NCI-H2171 (cell line): ENCODE measurements at places on chromosomes 2 and 18.
A peak's percentile ranks its signal among the peaks of the same experiment; 100 is the strongest.

- DNase-seq: no peak
Observed at GRCh38 chr2:16470936-16471490, 194.6 kb downstream of the CYRIA start.

GRCh38 chr18:80041424-80041823 is 7.2 kb downstream of the RBFA start:
- DNase-seq: no peak

DNA sequence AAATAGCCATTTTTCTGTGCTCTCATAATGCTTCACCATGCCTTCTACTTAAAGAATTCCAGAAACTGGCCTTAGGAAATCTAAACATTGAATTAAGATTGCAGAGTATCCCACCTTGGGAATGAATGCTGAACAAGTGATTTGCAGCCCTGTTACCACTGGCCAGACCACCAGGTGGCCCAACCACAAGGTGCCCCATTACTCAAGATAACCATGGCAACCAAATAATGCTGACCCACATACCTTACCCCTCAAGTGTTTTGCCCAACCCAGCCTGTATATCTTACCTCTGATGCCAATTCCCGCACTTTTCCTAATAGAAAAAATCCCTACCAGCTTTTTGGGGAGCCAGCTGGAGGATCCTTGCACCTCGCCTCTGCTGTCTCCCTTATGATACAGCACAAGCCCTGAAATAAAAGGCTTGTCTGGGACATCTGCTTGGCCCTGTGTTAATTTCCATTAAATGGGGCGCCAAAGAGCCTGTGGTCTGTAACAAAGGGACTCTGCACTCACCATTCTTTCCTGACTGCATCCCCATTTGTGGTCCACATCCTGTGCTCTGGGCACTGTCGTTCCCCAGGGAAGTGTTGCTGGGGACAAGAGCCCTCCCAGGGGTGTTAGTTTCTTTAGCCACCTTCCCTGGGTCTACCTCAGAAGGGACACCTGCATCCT is 17.3 kb upstream of the KCNF1 start:
- DNase-seq: no peak

- no peak for DNase-seq
Observed at GRCh38 chr18:2856547-2857170, 9.9 kb downstream of the EMILIN2 start.

- DNase-seq: peak; percentile 22
Observed at GRCh38 chr2:42967959-42968674, 175.7 kb upstream of the HAAO start.

- DNase-seq: peak; percentile 80
Observed at GRCh38 chr2:222753251-222753824, 81.9 kb downstream of the MOGAT1 start.

DNA sequence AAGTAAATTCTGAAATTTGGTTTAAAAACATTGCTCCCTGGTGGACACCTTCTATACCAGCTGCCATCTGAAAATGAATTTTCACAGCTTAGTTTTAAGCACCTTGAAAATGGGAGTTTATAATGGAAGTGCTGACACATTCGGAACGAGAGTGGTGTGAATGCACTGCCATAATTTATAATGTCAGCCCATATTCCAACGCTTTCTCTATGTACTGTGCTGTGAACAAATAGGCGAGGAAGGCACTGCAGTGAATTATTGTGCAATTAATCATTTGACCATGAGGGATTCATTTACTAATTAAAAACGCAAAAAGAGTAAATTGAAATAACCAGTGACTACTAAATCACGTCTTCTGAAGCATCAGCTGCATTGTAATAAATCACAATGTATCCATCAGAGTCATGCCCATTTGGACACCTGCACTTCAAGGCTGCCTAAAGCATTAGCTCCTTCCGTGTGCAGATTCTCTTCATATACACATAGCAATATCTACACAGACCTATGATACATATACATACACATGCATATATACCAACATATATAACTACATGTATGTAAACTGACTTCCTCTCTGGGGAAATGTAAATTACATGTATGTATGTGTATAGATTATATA is 699.8 kb downstream of the GALR1 start:
- no peak for DNase-seq

- DNase-seq: no peak
Observed at GRCh38 chr2:25246558-25247290, 78.3 kb upstream of the POMC start.

DNA sequence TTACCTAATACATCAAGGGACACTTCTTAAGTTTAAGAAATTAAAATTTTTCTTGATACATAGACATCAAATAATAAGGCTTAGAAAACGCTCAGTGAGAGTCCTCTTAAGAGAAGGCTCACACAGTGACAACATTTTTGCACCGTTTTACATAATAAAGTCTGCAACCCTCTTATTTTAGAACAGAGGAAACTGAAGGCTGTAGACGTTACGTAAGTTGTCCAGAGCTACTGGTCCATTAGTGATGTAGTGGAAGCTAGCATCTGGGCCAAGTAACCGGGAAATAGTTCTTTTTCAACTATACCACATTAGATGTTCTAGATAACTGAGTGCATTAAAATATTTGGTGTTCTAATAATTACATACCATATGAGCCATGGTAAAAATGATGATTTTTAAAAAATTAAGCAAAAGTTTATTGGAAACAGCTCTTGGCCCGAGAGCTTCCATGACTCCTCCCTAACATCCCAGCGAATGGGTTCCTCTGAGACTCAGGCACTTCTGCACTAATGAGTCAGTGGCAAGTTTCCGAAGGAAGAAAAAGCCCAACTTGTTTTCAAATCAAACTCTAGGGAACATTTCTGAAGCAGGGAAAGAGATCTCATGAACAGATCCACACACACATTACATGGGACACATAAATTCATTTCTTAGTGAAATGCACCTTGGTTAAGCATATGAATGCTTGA is 232.6 kb upstream of the PXDN start:
- no peak for DNase-seq

DNA sequence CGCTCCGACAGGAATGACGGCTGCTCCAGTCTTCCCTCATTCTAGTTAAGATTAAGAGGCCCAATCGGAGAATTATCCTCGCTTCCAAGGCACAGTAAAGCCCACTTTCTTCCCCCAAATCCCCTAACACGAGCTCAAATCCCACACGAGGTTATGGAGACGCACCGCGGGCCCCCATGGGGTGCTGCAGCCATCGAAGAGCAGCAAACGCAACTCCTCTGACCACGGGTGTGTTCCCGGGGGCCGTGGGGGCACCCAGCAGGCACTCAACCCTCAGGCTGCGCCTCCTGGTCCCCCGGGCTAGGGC is 446 bp downstream of the COPS9 start:
- no peak for DNase-seq

- no peak for DNase-seq
Observed at GRCh38 chr18:36450264-36450663, 152.8 kb downstream of the FHOD3 start.

- no peak for DNase-seq
Observed at GRCh38 chr2:62687636-62688035, 17.9 kb upstream of the EHBP1 start.

GRCh38 chr2:212147921-212148513 is 390.6 kb downstream of the ERBB4 start:
- peak; percentile 36 for DNase-seq

GRCh38 chr18:73246763-73247162 is 379.0 kb upstream of the NETO1 start:
- DNase-seq: no peak

- no peak for DNase-seq
Observed at GRCh38 chr2:154400563-154401290, 297.8 kb upstream of the KCNJ3 start.

DNA sequence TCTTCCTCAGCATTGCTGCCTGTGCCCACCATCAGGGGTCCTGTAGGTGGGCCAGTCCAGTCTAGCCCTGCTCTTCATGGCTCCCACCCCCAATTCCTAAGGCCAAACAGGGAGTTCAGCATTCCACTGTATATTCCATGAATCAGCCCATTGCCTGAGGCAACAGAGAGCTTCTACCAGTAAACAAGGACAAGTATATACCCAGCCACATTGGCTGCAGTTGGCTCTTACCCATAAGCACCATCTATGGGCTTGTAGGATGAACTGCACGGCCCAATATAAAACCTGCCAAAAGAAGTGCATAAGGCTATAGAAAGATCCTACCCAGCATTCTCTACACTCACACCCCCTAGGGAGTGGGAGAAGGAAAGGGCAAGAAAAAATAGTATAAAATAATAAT is 95.1 kb upstream of the SALL3 start:
- DNase-seq: no peak

DNA sequence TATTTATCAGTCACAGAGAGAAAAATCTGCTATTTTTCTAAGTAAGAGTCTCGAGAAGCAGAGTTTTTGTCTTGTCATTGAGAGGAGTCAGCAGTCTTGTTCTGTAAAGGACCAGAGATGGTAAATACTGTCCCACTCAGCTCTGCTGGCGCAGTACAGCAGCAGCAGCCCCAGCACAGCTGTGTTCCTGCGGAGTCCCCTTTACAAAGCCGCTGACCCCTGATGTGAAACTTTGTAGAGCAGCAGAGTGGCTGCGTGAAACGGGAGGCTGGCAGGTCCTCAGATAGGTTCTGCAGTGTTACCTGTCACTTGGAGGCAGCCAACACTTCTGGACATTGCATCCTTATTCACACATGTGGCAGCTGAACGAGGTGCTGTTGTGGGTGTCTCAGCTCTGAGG is 45.2 kb downstream of the TMEM185B start:
- DNase-seq: no peak

DNA sequence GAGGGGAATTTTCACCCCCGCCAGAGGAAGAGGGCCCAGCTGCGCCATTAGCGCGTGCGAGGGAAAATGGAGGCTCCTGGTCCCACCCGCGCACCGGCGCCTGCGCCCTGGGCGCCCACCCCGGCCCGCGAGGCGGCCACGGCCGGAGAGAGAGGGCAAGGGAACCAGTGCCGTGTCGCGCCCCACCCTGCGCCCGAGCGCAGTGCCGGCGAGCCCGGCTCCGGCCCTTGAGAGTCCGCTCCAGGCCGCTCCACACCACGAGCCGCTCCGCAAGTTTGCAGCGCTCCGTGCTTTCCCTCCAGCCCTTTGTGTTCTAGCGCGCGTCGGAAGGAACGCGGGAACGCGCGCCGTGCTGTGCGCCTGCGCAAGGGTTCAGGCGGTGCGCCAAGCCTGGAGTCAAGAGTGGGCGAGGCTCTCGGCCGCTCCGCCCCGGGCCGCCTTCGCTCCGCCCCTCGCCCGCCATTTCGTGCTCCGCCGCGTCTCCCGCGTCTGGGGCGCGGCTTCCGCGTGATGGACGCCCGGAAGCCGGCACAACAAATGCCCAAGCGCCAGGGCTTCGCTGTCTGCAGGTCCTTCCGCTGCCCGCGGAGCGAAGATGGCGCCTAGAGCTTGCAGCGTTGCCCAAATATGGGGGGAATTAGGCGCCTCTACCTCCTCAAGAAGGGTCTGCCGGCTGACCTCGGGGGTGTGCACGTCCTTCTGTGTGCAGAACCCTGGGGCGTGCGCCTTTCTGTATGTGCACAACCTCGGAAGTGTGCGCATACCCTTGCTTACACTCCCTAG is 46.1 kb upstream of the PTMA start:
- DNase-seq: no peak

DNA sequence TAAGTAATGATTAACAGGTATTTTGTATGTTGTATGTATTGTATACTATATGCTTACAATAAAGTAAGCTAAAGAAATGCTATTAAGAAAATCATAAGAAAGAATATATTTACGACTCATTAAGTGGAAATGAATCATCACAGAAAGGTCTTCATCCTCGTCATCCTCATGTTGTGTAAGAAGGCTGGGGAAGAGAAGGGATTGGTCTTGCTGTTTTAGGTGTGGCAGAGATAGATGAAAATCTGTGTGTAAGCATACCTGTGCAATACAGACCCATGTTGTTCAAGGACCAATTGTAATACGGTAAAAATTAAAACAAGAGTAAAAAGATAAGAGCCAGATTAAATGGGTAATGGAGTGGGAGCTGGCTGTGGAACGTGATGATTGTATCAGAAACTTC is 16.6 kb downstream of the SLC35F5 start:
- DNase-seq: no peak

- DNase-seq: no peak
Observed at GRCh38 chr2:118123561-118124232, 35.4 kb downstream of the INSIG2 start.

GRCh38 chr2:139098961-139099360 is 318.8 kb upstream of the NXPH2 start:
- no peak for DNase-seq
